Substantia nigra (tissue), 51 donors: ENCODE measurements at places on chromosomes 7 and 10.

DNA sequence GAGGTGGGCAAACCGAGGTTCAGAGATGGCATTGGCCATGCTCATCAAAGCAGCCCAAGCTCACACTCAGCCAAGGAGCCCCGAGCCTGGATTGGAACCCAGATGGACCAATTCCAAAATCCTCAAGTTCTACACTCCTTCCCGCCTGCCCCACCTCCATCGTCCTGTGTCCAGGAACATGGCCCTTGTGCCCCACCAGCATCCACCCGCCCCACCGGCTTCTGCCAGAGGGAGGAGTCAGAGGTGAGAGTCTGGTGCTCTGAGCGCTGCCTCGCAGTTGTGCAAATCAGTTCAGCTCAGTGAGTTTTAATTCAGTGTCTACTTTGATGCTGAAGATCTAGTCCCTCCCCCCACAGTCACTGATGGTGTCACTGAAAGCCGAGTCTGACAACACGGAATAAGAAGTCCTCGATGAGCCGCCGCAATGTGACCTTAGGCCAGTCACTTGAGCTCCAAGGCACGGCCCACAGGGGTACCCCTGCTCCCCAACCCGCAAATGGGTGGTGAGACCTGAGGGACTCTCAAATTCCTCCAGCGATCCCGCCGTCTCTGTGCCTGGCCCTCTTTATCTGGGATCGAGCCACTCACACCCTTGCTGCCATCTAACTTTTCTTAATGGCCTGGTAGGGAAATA is 26.3 kb downstream of the PRKAG2 start:
- no peak for DNase-seq

DNA sequence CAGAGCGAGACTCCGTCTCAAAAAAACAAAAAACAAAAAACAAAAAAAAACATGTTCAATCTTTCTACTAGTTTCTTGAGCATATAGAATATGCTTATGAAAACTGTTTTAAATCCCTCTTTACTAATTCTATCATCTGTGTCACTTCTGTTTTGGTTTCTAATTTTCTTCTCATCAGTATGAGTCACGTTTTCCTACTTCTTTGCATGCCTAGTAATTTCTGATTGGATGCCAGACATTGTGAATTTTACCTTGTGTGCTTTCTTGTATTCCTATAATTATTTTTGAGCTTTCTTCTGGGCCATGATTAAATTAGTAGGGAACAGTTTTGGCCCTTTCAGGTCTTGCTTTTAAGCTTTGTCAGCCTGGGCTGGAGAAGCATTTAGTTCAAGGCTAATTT is 9.9 kb downstream of the MICU1 start:
- no peak for DNase-seq

- peak; percentile 63 for DNase-seq
Measured at GRCh38 chr10:113978802-113979201, 64.9 kb upstream of the ADRB1 start.

- no peak for DNase-seq
Measured at GRCh38 chr7:76040126-76040525, 7.7 kb downstream of the STYXL1 start.

DNA sequence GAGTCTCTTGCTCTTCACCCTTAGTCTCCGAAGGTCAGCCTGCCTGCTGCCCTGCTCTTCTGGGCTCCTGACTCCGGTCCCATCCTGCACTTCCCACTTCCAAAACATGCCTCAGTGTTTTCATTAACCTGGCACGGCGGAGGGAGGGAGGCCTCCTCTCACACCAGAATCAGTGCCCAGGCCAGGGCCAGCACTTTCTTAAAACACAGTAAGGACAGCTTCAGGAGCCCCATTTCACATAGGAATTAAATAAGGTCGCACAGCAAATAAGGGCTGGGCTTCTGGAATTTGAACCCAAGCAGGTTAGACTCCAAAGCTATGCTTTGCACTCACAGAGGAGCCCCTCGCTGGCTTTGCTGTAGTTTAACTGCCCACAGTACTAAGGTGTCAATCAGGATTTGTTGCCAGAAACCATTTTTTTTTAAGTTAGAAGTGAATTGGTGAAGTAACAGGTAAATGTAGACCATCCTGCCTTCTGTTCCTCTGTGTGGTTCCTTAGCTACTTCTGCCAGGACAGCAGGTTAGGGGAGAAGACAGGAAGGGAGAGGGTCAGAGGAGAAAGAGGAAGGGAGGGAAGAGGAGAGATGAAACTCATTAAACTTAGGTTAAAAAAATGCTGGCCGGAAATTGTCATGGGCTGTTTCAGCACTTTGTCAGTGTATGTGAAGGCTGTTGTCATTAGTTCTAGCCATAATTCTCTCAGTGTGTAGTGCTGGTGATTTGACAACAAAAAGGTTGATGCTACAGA is 1.1 kb downstream of the RASSF4 start:
- no peak for DNase-seq

DNA sequence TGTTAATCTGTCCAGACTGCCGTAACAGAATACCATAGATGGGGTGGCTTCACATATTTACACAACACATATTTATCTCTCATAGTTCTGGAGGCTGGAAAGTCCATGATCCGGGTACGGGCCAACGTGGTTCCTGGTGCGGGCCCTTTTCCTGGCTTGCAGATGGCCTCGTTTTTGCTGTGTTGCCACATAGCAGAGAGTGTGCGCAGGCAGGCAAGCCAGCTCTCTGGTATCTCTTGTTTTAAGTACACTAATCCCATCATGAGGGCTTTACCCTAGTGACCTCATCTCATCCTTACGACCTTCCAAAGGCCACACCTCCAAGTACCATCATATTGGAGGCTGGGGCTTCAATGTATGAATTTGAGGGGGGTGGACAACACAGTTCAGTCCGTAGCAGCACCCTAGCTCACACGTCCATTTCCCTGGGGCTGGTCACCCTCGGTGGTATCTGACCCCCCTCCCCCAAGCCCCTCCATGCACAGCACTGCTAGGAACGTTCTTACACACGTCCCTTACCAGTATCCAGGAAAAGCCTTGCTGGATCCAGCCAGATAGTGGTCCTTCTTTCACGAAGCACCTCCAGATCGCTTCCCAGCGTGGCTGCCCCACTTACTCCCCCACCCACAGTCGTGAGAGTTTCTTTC is 21.5 kb downstream of the CUX1 start:
- no peak for DNase-seq

- no peak for DNase-seq
Measured at GRCh38 chr10:68871731-68872342, 29.3 kb upstream of the DDX50 start.
